ENCODE measurements at places on chromosomes 16 and 17.

DNA sequence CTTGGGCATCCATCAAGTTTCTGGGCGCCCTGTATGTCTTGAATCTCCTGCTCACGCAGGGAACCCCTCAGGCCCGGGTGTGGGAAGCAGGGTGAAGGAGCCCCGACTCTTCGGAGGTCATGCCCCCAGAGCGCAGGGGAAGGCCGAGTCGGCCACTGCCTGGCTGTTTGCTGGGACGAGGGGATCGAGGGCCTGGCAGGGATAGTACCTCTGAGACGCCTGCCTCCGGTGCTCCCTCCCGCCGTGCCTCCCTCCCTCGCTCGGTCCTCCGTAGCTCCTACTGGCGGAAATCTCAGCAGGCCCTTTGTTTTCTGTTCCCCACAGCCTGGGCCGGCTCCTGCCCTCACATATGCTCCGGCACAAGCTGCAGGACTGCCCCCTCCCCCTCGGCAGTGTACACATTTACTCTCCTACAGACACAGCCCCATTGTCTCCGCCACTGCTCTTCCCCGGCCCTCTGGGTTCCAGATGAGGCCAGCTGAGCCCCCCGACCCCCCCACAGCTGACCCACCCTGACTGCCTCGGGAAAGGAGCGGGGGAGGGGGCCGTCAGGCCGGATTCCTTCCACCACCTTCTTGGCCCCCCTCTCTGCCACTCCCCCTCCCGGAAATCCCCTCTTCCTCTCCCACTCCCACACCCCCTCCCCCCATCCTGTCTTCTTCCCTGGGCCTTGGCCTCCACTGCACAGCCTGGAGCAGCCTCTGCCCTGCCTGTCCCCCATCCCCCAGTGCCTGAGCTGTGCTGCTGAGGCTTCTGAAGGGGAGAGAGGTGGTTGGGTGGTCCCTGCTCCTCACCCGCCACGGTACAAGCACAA is 1.4 kb downstream of the TRAF4 start:
- DNase-seq, result no peak

- no peak for DNase-seq
Measured at GRCh38 chr16:14539631-14540030, 90.4 kb downstream of the PARN start.

DNA sequence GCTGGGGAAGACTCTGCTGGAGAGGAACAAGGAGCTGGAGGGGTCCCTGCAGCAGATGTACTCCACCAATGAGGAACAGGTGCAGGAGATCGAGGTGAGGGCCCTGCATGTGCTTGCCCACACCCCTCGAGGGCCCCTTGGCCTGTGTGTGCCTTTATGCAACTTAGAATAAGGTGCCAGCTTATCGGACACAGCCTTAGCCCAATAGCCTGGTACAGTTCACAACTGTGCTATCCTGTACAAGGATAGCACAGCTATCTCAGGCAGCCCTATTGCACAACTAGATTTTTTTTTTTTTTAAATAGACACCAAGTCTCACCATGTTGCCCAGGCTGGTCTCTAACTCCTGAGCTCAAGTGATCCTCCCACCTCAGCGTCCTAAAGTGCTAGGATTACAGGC is 12.1 kb downstream of the CDR2L start:
- DNase-seq, result no peak

GRCh38 chr17:70006159-70006558 is 68.9 kb upstream of the KCNJ16 start:
- DNase-seq, result no peak

DNA sequence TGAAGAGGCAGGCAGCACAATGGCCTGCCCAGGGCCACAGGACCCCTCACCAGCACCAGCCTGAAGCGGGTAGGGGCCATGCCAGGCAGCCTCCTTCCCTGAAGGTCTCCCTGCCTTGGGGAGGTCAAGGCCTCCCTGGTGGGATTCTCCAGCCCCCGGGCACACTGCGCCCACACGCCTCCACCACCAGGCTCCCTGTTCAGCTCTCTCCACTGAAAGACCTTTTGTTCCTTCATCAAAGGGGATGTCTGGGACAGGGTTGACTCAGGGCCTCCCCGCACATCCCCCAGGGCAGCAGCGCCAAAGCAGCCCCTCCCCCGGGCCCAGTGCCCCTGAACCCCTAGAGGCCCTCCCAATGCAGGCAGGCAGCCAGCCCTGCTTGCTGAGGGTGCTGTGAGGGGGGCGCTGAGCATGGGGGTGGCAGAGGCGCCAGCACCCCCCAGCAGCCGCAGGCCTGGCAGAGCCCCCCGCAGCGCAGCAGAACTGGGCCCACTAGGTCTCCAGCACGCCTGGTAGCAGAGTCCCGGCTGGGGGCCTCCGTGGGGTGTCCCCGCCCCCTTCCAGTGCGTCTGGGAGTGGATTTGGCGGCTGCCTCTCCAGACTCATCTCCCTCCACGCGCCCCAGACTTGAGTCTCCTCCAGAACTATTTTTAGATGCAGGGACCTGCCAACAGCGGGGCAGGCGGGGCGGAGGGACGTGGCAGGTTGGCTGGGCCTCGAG is 13.1 kb downstream of the BCAR1 start:
- DNase-seq, result no peak

- DNase-seq, result no peak
Measured at GRCh38 chr17:61233991-61234750, 165.5 kb upstream of the TBX2 start.

GRCh38 chr17:60745544-60745943 is 67.9 kb downstream of the BCAS3 start:
- DNase-seq, result no peak
